HT1080 (cell line): ENCODE measurements at places on chromosomes 5 and 9. TPM values are rescaled to one million over a fixed set of nuclear protein-coding genes. Genes with fewer than 3 reads are reported as not detected.

TNFSF15 gene
- total RNA-seq: 0.23 and 0.53 TPM in 2 replicates

SPATA31E1 gene
- total RNA-seq: not detected in 2 replicates

PTPN3 gene
- total RNA-seq: 5.0 and 10.1 TPM in 2 replicates

OTP gene
- total RNA-seq: not detected in 2 replicates

FCN1 gene
- not detected in 2 replicates for total RNA-seq

LCN15 gene
- not detected in 2 replicates for total RNA-seq

SPINK1 gene
- not detected in 2 replicates for total RNA-seq

SLC25A25 gene
- total RNA-seq: 14.4 and 15.1 TPM in 2 replicates

NOP16 gene
- total RNA-seq: 88.6 and 94.4 TPM in 2 replicates

FBP2 gene
- total RNA-seq: not detected in 2 replicates

PCDHGA12 gene
- 0.66 and 0.70 TPM in 2 replicates for total RNA-seq

SLCO4C1 gene
- total RNA-seq: 0.02 TPM in 1 of 2 replicates, not detected in the other

CER1 gene
- not detected in 2 replicates for total RNA-seq

RPS14 gene
- total RNA-seq: 1,800 and 2,863 TPM in 2 replicates

TICAM2 gene
- 2.4 and 2.7 TPM in 2 replicates for total RNA-seq

UBLCP1 gene
- total RNA-seq: 30.1 and 35.8 TPM in 2 replicates

FREM1 gene
- 0.05 and 0.10 TPM in 2 replicates for total RNA-seq

SPATA31C1 gene
- not detected in 2 replicates for total RNA-seq

TMEM215 gene
- not detected in 2 replicates for total RNA-seq

C9orf153 gene
- total RNA-seq: 0.07 TPM in 1 of 2 replicates, not detected in the other

BTNL8 gene
- total RNA-seq: 0.18 TPM in 1 of 2 replicates, not detected in the other

HTR1A gene
- not detected in 2 replicates for total RNA-seq

TARS1 gene
- 367 and 376 TPM in 2 replicates for total RNA-seq
